ENCODE measurements at places on chromosomes 6 and 20. TPM values are rescaled to one million over a fixed set of nuclear protein-coding genes. Genes with fewer than 3 reads are reported as not detected.

- no peaks in the 10 kb centered on the region for H3K36me3 ChIP-seq
- H3K4me3 ChIP-seq = no peak overlapping the region
- H3K27ac ChIP-seq = no peak overlapping the region
- peaks cover 30% of the 10 kb centered on the region for H3K4me1 ChIP-seq
- no peaks in the 10 kb centered on the region for H3K27me3 ChIP-seq
Observed at GRCh38 chr6:79872303-79872702, 75.0 kb downstream of the ELOVL4 start.

- H3K27me3 ChIP-seq = no peaks in the 10 kb centered on the region
- no peak for DNase-seq
- H3K4me1 ChIP-seq = peaks cover 29% of the 10 kb centered on the region
- H3K27ac ChIP-seq = no peak overlapping the region
- no peaks in the 10 kb centered on the region for H3K36me3 ChIP-seq
Observed at GRCh38 chr20:51600016-51600420, 57.5 kb upstream of the NFATC2 start.

DNA sequence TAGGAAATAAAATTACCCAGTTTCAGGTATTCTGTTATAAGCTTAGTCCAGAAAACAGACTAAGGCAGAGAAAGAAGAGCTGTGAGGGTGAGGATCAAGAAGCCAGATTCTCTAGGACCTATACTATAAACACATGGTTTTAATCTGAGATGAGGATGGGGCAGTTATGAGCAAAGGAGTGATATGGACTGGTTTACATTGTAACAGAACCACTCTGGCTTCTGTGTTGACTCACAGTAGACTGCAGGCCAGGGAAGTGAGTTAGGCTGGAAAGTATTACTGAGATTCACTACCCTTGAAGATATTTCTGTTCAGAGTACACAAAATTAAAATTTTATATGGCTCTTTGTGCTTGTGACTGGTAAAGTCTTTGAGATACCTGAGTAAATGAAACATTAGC is 3.2 kb upstream of the RWDD1 start:
- H3K36me3 ChIP-seq = no peaks in the 10 kb centered on the region
- DNase-seq = no peak
- peaks cover 14% of the 10 kb centered on the region for H3K4me1 ChIP-seq
- H3K4me3 ChIP-seq = no peak overlapping the region
- no peak overlapping the region for H3K27ac ChIP-seq

DNA sequence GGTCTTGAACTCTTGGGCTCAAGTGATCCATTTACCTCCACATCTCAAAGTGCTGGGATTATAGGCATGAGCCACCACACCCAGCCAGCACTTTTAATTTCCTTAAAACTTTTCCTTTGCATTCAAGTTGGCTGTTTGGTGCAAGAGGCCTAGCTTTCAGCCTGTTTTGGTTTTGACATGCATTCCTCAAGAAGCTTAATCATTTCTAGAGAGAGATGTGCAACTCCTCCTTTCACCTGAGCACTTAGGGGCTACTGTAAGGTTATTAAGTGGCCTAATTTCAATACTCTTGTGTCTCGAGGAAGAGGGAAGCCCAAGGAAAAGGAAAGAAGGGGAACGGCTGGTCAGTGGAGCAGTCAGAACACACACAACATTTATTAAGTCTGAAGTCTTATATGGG is 13.8 kb upstream of the BLOC1S5 start:
- H3K4me3 ChIP-seq = no peak overlapping the region
- no peak overlapping the region for H3K27ac ChIP-seq

TCEA2 gene
- total RNA-seq = 63.5 TPM

MUCL3 gene
- 0.21 TPM for total RNA-seq

Measured in WTC11 (cell line).